Activated naive CD8-positive, alpha-beta T cell treated with anti-CD3 and anti-CD28 coated beads, Interleukin-2, amount 50 U/mL, for 16 hours (primary cell): ENCODE measurements at places on chromosomes 7 and 10.

DNA sequence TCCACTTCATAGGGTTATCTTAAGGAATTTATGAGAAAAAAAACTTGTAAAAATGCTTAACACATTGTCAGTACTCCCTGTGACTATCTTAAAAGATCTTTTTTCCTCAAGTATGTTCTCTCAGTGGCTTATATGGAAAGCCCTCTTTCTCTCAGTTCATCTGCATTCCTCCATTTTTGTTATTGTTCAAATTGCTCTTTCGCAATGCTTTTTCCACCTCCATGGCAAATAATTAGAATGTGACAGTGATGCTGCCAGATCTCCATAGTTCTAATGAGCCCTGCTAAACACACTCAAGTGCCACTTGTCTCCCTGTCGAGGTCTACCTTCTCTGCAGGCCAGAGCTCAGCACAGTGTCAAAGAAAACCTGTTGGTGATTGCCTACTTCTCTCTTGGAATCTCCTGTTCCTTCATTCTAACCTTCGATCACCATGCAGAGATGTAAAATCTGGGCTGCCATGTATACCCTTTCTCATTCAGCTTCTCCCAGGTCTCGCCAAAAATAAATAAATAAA, 37.2 kb upstream of the ABCB5 start:
- DNase-seq, result no peak

GRCh38 chr10:73871295-73872189, 2.8 kb downstream of the CAMK2G start:
- no peak for DNase-seq

DNA sequence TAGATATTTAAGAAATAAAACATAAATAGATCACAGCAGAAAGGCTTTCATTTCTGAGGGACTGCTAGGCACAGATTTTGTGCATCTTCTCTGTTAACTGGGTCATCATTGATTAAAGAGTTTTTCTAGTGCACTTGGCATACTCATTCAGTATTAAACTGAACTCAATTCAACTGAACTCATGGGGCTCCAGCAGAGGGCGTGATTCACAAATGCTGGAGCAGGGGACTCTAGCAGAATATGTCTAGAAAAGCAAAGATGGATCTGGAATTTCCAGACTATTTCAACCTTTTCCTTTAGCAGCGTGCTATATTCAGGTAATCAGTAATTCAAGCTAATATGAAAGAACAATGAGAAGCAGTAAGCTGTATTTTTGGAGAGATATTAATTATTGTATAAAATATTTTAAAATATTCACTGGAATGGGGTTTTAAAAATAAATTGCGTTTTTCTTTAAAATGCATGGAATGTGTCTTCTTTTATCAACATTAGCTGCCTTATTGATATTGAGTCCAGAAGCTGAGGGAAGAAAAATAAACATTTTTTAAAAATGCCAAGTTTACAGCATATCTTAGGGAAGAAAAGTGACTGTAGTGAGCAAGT, 296.8 kb upstream of the CACNA2D1 start:
- DNase-seq, result no peak

GRCh38 chr10:60827791-60828488, 49.7 kb downstream of the CDK1 start:
- no peak for DNase-seq

GRCh38 chr7:27688056-27688455, 25.4 kb upstream of the HIBADH start:
- no peak for DNase-seq

DNA sequence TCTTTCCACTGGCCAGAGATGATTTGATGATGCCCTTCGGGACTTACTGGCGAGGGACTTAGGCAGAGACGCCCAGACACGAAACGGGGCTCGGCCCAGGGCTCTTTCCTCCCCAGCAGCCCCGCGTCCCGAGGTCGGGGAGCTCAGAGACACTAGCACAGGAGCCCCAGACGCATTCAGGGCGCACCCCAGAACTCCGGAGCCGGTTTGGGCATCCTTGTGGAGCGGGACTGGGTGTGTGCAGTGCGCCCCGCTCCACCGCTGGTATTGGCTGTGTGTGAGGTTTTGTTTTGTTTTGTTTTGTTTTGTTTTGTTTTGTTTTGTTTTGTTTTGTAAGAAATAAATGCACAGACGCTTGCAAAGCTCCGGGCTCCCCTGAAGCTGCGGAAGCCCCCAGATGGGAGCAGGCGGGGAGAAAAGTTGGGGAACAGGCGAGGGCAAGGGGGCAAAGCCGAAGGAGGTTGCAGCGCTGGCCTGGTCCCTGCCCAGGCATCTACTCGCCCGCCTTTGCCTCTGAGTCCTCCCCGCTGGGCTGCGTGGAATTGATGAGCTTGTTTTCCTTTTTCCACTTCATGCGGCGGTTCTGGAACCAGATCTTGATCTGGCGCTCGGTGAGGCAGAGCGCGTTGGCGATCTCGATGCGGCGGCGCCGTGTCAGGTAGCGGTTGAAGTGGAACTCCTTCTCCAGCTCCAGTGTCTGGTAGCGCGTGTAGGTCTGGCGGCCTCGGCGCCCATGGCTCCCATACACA, 1.9 kb upstream of the HOXA5 start:
- no peak for DNase-seq

DNA sequence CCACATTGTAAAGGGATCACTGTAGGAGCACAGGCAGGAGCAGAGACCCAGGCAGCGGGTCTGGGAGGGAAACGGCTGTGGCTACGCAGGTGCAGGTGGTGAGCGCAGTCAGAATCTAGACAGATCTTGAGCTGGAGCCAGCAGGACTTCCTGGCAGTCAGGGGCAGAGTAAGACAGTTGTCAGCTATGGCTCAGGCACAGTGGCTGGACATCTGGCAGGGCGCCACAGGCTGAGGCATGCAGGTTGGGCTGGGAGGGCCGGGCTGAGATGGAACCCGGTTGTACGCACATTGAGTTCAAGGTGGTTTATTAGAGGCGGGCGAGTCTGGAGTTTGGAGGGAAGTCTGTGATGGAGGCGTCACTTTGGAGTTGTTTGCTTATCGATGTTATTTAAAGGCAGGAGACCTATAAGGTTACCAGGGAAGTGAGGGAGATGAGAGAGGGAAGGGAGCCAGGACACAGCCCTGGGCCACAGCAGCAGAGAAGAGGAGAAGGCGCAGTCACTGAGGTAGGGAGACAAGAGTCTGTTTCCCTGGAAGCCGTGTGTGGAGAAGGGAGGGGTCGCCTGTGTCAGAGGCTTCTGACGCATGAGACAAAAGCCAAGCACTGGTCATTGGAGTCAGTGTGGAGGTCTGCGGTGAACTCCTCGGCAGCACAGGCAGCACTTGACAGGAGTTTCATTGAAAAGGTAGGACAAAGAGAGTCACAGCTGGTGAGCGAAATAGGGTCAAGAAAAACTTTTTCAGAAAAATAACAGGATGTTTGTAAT, 73.8 kb downstream of the LANCL2 start:
- DNase-seq, result no peak

- no peak for DNase-seq
Measured at GRCh38 chr7:136167991-136168390, 190.8 kb upstream of the MTPN start.
